ENCODE measurements at places on chromosomes 2 and 18.

DNA sequence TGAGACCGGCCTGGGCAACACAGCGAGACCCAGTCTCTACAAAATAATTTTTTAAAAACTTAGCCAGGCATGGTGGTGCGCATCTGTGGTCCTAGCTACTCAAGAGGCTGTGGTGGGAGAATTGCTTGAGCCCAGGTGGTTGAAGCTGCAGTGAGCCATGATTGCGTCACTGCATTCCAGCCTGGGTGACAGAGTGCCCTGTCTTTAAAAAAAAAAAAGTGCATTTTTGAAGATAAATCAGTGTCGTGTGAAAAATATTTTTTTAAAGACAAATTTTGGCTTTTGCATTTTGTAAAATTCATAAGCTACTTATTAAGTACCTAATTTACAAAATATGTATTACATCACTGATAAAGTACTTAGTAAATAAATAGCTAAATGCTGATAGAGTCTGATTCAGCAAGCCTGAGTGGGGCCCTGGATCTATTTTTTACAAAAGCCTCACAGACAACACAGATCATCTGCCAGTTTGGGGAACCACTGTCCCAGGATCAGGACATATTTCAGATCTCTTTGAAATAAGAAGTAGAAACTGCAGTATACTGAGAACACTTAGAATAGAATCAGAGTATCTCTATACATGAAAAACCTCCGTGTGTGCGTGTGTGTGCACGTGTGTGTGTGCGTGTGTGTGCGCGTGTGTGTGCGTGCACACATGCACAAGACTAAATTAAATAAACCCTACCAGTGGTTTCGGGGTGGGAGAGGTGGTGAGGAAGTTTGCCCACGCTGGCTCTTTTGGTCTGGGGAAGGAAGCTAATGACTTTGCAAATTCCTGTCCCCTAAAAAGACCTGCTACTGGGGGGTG, 61.6 kb downstream of the AAK1 start:
- H3K36me3 ChIP-seq = no peaks in the 10 kb centered on the region
- H3K4me3 ChIP-seq = no peak overlapping the region
- H3K27me3 ChIP-seq = no peaks in the 10 kb centered on the region
- H3K4me1 ChIP-seq = peaks cover 18% of the 10 kb centered on the region
- peak; percentile 30 for DNase-seq

GRCh38 chr2:127410871-127411652, 7.2 kb upstream of the PROC start:
- H3K27me3 ChIP-seq = no peaks in the 10 kb centered on the region
- no peak overlapping the region for H3K4me3 ChIP-seq
- no peak overlapping the region for H3K27ac ChIP-seq
- DNase-seq = no peak
- H3K4me1 ChIP-seq = peaks cover 10% of the 10 kb centered on the region

DNA sequence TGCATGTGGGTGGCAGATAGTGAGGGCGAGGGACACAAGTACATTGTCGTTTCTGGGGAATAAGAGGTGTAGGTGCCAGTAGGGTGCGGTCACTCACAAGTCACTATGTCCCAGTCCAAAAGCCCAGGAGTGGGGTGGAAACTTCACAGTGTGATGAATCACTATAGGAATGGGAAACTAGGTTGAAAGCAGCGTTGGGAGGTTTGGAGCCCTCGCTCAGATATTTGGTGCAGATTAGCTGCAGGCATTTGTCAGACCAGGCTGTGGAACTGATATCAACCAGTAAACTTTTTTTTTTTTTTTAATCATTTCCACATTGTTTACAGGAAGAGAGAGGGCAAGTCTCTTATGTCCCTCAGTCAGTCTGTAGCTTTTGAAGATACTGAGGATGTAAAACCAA, 121.8 kb downstream of the CERS6 start:
- no peaks in the 10 kb centered on the region for H3K27me3 ChIP-seq
- no peaks in the 10 kb centered on the region for H3K4me1 ChIP-seq
- no peak overlapping the region for H3K4me3 ChIP-seq
- no peak for DNase-seq
- H3K36me3 ChIP-seq = no peaks in the 10 kb centered on the region

DNA sequence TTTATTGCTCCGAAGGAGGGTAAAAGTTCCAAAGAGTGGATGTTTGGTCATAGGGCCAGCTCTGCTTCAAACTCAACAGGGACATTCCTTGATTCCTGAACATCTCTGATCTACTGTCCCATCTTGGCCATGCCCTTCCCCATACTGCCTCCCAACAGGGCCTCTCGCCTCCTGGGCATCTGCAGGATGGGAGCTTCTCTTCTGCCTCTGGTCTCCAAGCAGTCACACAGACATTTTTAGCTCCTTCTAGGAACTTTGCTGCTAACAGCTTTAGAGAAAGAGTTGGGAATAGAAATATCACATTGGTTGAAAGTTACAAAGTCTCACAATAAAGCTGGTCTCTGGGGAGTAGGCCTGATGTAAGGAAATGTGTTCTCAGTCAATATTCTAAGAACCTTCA, 9.4 kb upstream of the DGUOK start:
- no peaks in the 10 kb centered on the region for H3K27me3 ChIP-seq
- no peak for DNase-seq
- H3K4me1 ChIP-seq = no peaks in the 10 kb centered on the region
- H3K4me3 ChIP-seq = no peak overlapping the region

DNA sequence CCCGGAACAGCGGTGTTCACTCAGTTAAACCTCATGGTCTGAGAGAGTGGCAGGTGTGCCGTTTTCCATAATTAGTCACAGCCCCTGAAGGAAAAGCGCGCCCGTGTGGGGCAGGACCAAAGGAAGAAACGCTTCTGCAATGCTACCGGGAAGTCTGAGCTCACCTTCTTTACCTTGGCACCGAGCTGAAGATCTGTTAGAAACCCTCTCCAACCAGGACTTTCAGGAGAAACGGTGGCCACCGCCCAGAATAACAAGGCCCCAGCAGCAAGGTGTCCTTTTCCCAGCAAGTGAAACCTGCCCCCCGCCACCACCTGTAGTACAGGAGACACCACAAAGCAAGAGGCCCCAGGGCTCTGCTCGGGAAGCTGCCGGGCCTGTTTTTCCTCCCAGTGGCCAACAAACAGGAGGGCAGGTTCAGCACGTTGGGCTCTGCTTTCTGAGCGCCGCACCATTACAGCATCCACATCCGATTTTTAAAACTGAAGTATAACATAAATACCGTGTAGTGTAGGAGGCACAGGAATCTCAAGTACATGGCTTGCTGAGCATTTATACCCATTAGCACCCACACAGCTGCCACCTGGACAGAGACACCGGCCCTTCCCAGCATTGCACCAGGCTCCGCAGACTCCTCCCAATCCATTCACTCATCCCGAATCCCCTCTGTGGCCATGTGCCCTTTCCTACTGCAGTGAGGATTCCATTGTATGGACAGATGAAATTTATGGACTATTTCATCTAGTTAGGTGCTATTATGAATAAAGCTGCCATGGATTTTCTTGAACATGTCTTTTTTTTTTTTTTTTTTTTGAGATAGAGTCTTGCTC, 121.8 kb upstream of the RIOK3 start:
- no peak overlapping the region for H3K4me3 ChIP-seq
- H3K4me1 ChIP-seq = no peaks in the 10 kb centered on the region
- no peak overlapping the region for H3K27ac ChIP-seq
- H3K27me3 ChIP-seq = no peaks in the 10 kb centered on the region
- DNase-seq = no peak

GRCh38 chr2:215917953-215918620, 95.3 kb downstream of the MREG start:
- DNase-seq = no peak
- no peaks in the 10 kb centered on the region for H3K36me3 ChIP-seq
- peaks cover 8% of the 10 kb centered on the region for H3K4me1 ChIP-seq
- no peak overlapping the region for H3K27ac ChIP-seq

DNA sequence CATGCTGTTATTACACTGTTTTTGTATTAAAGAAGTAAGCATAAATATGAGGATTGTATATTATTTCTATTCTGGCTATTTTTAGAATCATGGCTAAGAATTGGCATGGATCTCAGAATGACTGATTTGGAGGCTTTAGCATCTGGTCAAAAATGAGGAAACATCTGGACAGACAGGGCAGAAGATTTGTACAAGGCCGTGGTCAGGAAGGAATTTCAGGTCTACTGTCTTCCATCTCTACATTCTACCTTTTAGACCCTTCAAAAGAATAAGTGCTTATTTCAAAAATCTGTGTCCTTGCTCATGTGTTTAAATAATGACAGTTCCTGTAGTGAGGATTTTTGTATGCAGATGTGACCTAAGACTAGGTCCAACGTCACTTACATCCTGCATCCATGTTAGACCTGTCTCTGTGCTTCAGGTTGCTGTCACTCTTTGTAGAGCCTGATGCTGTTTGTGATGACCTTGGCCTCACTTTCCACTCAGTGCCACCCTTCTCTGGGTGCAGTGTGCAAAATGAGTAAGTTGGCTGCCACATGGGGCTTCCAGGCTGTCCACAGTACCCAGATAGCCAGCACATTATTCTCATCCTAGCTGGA, 54.7 kb upstream of the B3GNT2 start:
- no peaks in the 10 kb centered on the region for H3K36me3 ChIP-seq
- H3K27ac ChIP-seq = no peak overlapping the region
- H3K4me1 ChIP-seq = no peaks in the 10 kb centered on the region
- no peak for DNase-seq
- H3K4me3 ChIP-seq = no peak overlapping the region

- no peak overlapping the region for H3K4me3 ChIP-seq
- DNase-seq = no peak
- H3K4me1 ChIP-seq = no peaks in the 10 kb centered on the region
- no peak overlapping the region for H3K27ac ChIP-seq
- no peaks in the 10 kb centered on the region for H3K36me3 ChIP-seq
These were observed 479.7 kb upstream of the ID2 start for GRCh38 chr2:8202132-8202531.

DNA sequence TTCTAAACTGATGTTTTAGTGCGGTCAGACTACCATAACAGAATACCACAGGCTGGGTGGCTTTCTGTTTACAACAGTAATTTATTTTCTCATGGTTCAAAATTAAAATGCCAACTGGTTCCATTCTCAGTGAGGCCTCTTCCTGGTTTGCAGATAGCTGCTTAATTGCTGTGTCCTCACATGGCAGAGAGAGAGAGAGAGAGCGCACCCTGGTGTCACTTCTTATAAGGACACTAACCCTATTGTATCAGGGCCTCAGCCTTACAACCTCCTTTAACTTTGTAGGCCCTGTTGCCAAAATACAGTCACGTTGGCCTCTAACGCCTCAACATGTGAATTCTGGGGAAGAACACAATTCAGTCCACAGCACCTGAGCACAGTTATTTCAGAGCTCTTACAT, 37.5 kb upstream of the ZNF385B start:
- no peak overlapping the region for H3K27ac ChIP-seq
- H3K4me3 ChIP-seq = no peak overlapping the region
- H3K4me1 ChIP-seq = no peaks in the 10 kb centered on the region
- no peaks in the 10 kb centered on the region for H3K36me3 ChIP-seq

DNA sequence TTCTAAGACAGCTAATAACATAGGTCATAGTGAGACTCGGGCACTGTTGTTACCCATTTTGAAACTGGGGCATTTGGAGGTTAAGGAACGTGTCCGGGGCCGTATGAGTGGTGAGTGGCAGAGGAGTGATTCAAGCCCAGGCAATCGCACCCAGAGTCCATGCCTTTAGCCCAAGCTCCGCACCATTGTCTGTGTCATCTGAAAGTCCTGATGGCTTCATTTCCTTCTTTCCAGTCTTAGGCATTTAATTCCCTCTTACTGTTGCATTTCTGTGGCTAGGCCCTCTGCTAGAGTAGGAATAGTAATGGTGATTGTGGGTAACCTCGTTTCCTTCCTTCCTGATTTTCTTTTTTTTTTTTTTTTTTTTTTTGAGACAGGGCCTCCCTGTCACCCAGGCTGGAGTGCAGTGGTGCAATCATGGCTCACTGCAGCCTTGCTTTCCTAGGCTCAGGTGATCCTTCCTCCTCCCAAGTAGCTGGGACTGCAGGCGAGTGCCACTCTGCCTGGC, 49.8 kb upstream of the ASB1 start:
- no peak overlapping the region for H3K27ac ChIP-seq
- no peak overlapping the region for H3K4me3 ChIP-seq
- no peaks in the 10 kb centered on the region for H3K4me1 ChIP-seq
- no peak for DNase-seq
- no peaks in the 10 kb centered on the region for H3K27me3 ChIP-seq

DNA sequence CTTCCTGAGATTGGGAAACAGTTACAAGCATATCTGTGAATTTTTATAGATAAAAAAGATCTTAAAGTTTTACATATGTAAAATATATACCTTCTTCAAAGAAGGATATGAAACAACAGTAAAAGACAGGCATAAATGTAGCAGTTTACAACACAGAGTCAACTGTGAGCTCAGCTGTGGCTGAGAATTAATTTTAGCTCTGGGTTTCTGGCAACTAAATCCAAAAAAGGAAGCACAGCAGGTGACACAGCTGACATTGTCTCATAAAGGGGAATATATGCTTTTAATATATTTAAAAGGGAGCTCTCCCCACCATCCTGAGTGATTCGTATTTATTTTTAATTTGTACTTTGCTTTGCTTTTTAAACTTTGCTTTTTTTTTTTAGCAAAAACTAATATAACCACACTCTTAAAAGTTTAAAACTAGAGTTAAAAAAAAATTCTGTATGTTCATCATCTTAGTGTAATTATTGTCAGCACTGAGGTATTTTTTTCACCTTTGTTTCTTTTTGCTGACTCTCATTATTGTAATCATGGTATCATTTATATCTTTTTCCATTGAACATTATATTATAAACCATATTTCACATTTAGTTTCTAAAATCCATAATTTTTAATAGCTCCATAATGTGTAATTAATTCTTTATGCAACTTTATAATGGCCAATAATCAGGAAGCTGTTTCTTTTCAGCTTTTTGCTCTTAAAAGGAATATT, 6.7 kb downstream of the TUBB6 start:
- no peak overlapping the region for H3K27ac ChIP-seq
- H3K4me3 ChIP-seq = no peak overlapping the region
- no peaks in the 10 kb centered on the region for H3K4me1 ChIP-seq
- DNase-seq = no peak

DNA sequence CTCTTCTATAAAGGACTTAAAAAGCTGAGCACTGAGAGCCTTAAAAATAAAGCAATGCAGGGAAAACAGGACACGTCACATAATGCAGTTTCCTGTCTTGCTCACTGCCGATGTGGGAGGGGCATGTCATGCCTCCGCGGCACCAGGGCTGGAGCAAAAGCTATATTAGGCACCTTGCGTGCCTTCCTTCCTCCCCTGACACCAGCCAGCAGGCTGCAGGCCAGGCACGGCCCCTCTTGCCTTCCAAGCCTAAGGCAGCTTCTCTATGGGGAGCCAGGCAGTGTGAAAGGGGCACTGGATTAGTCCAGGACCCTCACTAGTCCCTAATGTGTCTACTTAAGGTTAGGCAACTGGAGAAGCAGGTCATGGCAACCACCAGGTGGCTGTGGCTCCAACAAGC, 26.3 kb downstream of the MRPL35 start:
- H3K4me1 ChIP-seq = peaks cover 9% of the 10 kb centered on the region
- no peaks in the 10 kb centered on the region for H3K27me3 ChIP-seq
- no peak for DNase-seq
- H3K36me3 ChIP-seq = no peaks in the 10 kb centered on the region

DNA sequence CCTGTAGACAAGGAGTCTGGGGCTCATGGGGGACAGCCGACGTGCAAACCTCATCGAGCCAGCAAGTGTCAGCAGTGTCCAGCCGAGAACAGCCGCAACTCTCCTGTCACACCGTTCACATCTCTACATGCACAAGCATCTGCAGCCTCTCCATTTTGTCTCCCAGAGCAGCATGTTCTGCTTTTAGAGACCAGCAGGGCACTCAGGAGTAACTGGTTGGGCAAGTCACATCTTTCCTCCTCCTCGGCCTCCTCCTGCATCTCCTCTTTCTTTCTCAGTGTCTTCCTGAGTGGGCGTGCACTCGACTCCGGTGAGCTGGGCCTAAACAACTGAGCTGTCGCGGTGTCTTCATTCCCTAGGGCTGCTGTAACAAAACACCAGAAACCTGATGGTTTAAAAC, 249.9 kb downstream of the SH3BP4 start:
- H3K27me3 ChIP-seq = peaks cover 3% of the 10 kb centered on the region
- no peaks in the 10 kb centered on the region for H3K4me1 ChIP-seq
- no peak for DNase-seq
- H3K36me3 ChIP-seq = no peaks in the 10 kb centered on the region
- no peak overlapping the region for H3K4me3 ChIP-seq
